ENCODE measurements at places on chromosomes 16 and 17. TPM values are rescaled to one million over a fixed set of nuclear protein-coding genes. Genes with fewer than 3 reads are reported as not detected.

ASGR2 gene
- 0.17 TPM for polyA plus RNA-seq

DNA sequence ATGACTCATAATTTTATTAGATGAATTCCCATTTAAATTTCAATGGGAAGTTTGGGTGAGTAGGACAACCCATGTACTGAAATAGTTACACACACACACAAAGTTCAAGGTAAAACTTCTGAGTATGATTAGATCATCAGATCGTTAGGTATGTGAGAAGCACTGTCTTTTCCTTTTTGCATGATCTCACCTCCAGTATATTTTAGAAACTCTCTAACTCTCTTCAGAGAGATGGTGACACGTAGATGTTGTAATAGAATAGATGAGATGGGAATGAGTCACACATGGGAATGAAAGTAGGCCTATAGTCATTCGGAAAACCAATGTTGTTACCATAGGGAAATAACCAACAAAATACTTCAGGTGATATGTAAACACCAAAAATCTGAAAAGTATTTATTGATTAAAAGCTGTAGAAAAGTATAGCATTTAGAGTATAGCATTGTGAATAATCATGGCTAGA is 22.2 kb downstream of the KRT23 start:
- DNase-seq = no peak

GRCh38 chr17:67999291-67999911 is 3.1 kb upstream of the C17orf58 start:
- DNase-seq = no peak

GNAO1 gene
- polyA plus RNA-seq = 24.8 TPM

RND2 gene
- 0.61 TPM for polyA plus RNA-seq

GRCh38 chr17:75642784-75643642 is 9.8 kb downstream of the SMIM5 start:
- no peak for DNase-seq

DNA sequence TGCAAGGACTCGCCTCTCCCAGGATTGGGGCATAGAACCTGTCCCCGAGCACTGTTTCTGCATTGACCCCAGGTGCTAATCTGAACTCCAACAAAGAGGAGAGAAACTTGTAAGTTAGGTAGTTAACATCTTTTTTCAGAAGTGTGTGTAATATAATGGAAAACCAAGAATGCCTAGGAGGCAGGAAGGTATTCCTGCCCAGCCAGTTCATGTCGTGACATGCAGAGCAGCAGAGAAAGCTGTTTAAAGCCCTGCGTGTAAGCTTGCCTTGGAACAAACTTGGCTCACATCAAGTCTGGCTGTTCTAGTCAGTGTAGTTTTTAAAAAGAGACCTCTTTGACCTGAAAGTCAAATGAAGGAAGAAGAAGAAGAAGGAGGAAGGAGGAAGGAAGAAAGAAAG is 2.1 kb upstream of the GNA13 start:
- no peak for DNase-seq

DNA sequence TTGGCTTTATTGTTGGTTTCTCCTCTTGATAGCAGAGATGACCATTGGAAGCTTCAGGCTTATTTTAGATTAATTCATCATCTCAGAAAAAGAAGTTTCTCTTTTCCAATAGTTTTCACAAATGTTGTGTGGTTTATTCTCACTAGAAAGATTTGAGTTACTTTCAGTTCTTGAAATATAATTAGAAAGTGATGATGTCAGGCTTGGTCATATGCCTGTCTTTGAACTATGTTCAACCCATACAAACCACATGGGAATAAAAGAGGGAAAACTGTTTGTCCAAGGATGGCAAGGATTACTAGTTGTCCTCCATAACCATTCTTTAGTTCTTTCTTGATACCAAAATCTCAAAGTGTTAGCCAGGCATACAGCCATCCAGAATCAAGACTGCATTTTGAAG is 3.7 kb upstream of the HS3ST2 start:
- DNase-seq = no peak

DNA sequence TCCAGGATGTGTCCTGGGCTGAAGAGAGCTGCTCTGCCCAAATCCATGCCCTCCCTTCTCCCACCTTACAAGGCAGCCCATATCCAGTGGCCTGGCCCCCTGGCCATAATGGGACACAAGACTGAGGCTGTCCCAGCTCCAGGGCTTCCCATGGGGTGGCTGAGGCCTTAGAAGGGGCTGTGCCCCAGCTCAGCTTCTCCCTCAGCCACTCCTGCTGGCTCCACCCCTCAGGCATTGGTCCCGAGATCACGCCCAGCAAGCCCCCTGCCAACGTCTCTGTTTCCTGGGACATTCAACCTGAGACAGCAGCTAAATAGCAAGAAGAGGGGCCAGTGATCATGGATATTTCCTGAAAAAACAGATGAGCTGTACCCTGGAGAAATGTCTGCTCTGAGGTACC is 43.3 kb downstream of the ARHGAP27 start:
- DNase-seq = no peak

DNA sequence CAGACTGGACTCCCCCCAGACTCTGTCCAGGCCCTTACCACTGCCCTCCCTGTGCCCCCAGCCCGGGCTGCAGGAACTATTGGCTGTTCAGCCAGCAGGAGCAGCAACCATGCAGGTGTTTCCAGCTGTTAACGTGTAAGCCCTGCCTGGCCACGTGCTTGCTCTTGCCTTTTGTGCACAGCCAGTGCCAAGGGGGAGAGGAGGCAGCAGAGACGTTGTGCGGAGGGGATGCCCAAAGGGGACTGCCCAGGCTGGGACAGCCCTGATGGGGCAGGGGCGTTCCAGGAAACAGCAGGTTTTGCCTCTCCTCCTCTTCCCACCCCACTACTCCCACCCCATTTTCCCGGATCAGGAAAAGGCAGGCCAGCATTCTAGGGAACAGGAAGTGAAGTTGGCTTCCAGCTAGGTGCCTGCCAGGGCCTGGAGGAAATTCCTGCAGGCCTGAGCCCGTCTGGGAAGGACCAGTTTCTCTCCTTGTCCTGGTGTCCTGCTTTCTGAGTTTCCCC is 16.7 kb upstream of the LASP1NB start:
- DNase-seq = no peak
